ENCODE measurements at places on chromosomes 6 and 20. TPM values are rescaled to one million over a fixed set of nuclear protein-coding genes. Genes with fewer than 3 reads are reported as not detected.

C4B gene
- 6.0 TPM for total RNA-seq

TCF15 gene
- total RNA-seq = not detected

APMAP gene
- total RNA-seq = 122 TPM

HELZ2 gene
- 46.2 TPM for total RNA-seq

CRNKL1 gene
- total RNA-seq = 36.0 TPM

SCRT2 gene
- total RNA-seq = not detected

PRELID3B gene
- total RNA-seq = 108 TPM

PTCRA gene
- total RNA-seq = not detected

HTR1E gene
- total RNA-seq = under 0.01 TPM

HLA-DRB5 gene
- total RNA-seq = not detected

CRISP3 gene
- total RNA-seq = not detected

GJA1 gene
- total RNA-seq = 355 TPM

SLC44A4 gene
- not detected for total RNA-seq

CNR1 gene
- total RNA-seq = not detected

SIGLEC1 gene
- not detected for total RNA-seq

PDE10A gene
- 2.3 TPM for total RNA-seq

LTB gene
- not detected for total RNA-seq

ID4 gene
- 15.8 TPM for total RNA-seq

SLPI gene
- total RNA-seq = not detected

CNKSR3 gene
- total RNA-seq = 5.9 TPM

OR2H1 gene
- not detected for total RNA-seq

GSTA1 gene
- total RNA-seq = not detected

SLC24A3 gene
- total RNA-seq = not detected

SULF2 gene
- 2.0 TPM for total RNA-seq

CSNK2A1 gene
- total RNA-seq = 157 TPM

ZKSCAN3 gene
- total RNA-seq = 6.1 TPM

OOEP gene
- total RNA-seq = not detected

FOXA2 gene
- total RNA-seq = 1.00 TPM

PTK7 gene
- total RNA-seq = 166 TPM

ZSCAN16 gene
- total RNA-seq = 4.9 TPM

CRIP3 gene
- not detected for total RNA-seq

FAM120B gene
- 15.3 TPM for total RNA-seq

All from uterine smooth muscle cell (primary cell).